Smooth muscle cell of the pulmonary artery (primary cell): ENCODE measurements at places on chromosomes 11 and 22. TPM values are rescaled to one million over a fixed set of nuclear protein-coding genes. Genes with fewer than 3 reads are reported as not detected.

FGF19 gene
- total RNA-seq: not detected in 2 replicates

SLC16A8 gene
- total RNA-seq: 0.33 and 0.53 TPM in 2 replicates

GRAMD1B gene
- 4.8 and 8.9 TPM in 2 replicates for total RNA-seq

SLC5A1 gene
- not detected in 2 replicates for total RNA-seq

SNX32 gene
- total RNA-seq: 1.3 and 4.0 TPM in 2 replicates
